ENCODE measurements at places on chromosomes 7 and 10.

- peak; percentile 12 for DNase-seq
Observed at GRCh38 chr7:5678295-5679047, 103.0 kb downstream of the RNF216 start.

DNA sequence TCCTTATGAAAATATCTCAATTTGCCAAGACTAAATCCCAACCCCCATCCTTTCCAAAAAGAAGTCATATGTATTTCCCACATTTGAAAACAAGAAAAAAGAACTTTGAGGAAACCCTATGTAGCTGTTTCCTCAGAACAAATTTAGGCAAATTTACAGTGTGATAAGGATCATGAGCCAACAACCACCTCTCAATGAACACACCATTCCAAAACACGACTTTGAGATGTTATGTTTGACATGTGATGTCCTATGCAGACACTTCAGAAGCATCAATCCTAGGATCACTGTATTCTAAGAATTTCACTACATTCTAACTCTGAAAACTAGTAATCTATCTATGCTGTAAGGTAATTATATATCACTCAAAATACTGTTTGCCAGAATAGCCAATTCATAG is 62.2 kb downstream of the NT5C2 start:
- no peak for DNase-seq

DNA sequence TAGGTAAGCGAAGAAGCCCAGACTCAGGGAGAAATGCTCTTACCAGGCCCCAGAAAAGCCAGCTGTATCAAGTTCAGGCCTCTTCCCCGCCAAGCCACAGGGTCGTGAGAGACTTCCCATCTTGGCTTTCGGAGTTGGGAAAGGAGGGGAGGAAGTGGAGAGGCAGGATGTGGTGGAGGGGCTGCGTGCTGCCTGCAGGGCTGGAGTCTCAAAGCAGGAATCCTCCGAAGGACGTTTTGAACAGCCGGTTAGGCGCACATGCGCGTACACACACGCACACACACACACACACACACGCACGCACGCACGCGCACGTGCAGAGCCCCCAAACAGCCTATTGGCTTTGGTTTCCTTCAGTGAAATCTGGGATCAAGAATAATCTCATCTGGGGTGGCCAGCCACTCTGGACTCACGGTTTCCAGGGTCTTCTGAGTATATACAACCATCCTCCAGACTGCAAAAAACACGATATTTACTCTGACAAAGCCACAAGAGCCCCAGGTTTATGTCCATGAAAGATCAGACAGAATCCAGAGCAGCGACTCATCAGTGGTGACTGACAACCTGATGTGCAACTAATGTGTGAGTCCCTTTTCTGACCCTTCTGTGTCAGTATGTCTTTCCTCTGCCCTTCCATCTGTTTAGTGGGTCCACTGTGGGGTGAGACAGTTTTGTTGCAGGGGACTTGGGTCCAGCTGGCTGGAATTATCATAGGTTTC is 115.0 kb upstream of the ZNF438 start:
- DNase-seq = peak; percentile 23

GRCh38 chr10:99330347-99330924 is 1.3 kb downstream of the CNNM1 start:
- DNase-seq = no peak

GRCh38 chr10:104340111-104340526 is 1.9 kb upstream of the ITPRIP start:
- no peak for DNase-seq

DNA sequence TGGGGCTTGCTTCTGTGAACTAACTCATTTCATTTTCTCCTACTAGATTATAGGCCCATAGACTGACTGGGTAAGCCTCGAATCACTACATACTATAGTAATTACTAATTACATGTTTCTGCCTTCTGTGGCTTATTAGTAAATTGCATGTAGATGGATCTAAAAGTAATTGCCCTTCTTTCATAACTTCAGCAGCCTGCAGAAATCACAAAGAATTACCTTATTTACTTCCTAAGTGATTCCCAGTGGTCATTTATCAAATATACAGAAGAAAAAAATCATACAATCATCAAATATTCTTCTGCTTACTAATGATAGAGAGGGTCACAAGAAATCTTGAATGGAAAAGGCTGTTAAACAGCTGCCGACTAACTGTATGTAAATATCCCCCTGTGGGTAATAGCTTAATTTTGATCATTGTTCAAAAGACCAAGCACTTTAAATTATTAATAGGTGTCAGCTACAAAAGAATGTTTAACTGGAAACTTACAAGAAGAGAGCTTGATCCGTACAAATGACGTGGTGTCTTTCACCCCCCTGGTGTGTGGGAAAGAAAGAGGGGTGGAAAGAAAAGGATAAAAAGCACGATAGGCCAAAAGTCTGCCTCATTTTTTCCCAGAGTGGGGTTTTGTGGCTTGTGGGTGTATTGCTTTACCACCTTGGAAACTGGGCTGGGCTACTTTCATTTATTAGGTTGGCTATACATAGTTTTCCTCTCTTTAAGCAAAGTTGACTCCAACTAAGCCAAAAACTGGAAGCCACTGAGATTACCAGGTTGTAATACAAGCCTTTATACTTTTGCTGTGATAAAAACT is 361.8 kb upstream of the ZMIZ1 start:
- DNase-seq = no peak

GRCh38 chr7:156196649-156197048 is 384.4 kb upstream of the SHH start:
- DNase-seq = no peak

DNA sequence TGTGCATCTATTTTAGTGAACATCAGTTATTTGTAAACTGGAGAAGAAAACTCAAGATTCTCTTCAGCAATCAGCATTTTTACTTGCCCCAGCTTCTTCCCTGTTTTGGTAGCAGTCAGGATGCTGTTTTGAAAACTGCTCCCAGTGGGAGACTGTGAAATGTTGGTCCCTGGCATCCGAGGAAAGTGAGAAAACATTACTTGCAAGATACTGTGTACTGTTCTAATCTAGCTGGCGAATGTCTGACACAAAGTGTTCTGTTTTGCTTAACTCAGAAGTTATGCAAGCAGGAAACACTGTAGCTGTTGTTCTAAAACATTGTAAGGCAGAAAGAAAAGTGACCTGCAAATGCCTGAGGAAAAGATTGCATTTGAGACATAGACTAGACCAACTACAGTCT is 171.8 kb upstream of the POM121L12 start:
- no peak for DNase-seq

GRCh38 chr10:121678631-121679174 is 80.5 kb upstream of the FGFR2 start:
- DNase-seq = no peak

DNA sequence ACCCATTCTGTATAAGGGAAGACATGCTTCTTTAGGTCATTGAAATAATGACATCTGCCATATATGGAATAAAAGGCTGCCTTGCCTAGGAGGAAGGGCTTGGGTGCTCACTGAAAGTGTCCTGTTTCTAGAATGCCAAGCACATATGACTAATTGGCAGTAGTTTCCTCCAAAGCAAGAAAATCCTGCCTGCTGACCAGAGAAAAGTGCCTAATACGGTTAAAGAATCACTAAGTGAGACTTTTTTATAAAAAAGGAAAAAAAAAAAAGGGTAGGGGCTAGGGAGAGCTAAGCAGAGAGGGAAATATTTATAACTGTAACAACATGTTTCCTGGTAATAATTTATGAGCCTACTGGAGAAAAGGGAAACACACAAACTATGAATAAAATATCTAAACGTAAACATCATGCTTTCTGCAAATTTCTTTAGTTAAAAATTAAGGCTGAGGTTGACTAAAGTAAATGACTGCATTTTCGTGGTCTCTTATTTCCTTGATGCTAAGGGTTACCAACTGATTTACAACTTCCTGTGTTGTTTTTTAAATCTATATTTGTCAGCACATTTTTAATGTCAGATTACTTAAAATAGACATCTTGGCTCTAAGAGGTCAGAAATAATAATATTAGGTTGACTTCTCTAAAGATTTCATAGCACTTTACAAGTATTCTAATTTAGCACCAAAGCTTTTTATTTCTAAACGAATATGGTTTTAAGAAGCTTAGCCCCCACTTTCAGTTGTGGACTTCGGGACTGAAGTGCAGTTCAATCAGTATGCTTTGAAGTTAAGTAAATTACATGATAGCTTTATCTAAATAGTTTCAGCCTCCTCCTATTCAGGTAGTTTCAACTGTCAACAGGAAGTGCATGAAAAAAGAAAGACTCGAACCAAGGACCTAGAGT is 89.6 kb downstream of the CABCOCO1 start:
- DNase-seq = no peak

DNA sequence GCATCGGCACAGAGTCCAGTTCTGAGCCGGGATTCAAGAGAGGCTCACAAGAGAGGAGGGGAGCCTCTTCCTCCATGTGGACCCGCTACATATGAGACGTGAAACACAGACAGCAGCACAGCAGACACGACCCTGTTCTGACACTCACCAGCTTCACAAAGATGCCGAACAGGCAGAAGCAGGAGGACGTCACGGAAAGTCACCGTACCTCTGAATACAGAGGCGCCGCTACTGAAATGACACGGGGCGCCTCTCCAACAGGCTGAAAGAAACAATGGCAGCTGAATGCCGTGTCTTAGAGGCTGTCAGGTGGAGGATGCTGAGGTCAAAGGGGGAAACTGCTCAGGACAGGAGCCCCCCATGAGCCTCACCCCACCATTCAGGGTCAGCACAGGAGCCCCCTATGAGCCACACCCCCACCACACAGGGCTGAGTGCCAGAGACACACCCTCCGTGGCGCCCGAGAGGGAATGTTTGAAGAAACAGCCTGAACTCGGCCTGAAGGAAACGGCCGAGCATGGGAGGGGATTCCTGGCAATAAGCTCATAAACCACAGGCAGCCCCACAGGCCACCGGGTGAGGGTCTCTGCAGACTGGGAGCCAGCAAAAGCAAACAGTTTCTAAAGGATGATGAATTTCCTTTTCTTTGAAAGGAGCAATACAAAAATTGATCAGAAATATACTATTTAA is 510.3 kb downstream of the PTPRN2 start:
- DNase-seq = no peak

DNA sequence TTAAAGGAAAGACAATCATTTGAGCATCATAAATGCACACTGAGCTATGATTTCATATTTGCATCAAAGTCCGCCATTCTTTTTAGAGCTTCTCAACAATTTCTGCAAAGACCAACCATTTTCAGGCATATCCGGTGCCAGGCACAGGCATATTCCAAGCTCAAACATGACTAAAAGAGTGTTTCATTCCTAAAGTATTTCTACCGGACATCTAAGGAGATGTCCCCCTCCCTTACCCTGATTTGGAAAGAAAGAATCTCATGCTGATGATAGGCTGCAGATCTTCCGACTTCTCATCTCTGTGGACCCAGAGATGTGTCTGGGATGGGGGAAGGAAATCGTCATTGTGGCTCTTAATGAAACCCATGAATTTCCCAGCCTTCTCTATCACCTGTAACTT is 600.5 kb upstream of the MGMT start:
- no peak for DNase-seq

DNA sequence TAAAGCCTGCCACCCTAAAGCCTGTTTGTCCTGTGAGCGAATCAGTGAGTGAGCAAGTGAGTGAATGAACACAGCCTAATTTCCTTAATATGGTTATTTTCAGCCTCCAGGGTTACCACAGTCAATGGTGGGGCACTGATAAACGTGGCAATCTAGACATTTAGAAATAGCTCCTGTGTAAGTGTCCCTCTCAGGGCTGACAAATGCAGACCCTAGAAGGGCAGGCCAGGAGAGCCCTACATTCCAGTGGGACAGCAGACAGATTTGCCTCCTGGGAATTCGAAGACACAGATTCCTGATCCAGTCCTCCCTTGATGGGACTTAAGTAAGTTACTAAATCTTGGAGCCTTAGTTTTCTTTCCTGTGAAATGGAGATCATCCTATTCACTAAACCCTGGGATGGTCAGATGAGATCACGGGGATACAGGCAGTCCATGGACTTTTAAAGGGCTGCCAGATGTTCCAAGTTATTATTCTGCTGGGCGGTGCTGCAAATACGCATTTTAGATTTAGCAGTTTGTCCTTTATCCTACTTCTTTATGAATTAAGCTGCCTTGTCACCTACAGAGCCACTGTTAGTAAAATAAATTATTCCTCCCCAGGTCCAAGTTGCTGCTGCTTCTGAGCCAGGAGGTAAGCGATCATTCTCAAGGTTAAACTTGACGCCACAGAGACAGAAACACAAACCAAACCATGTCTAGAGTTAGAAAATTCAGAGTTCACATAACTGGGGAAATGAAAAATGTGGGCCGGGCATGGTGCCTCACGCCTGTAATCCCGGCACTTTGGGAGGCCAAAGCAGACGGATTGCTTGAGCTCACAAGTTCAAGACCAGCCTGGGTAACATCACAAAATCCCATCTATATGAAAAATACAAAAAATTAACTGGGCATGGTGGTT is 54.8 kb upstream of the TM9SF3 start:
- no peak for DNase-seq

- no peak for DNase-seq
Observed at GRCh38 chr7:70132852-70133690, 534.8 kb downstream of the AUTS2 start.

GRCh38 chr7:79340212-79340611 is 113.3 kb downstream of the MAGI2 start:
- DNase-seq = no peak

DNA sequence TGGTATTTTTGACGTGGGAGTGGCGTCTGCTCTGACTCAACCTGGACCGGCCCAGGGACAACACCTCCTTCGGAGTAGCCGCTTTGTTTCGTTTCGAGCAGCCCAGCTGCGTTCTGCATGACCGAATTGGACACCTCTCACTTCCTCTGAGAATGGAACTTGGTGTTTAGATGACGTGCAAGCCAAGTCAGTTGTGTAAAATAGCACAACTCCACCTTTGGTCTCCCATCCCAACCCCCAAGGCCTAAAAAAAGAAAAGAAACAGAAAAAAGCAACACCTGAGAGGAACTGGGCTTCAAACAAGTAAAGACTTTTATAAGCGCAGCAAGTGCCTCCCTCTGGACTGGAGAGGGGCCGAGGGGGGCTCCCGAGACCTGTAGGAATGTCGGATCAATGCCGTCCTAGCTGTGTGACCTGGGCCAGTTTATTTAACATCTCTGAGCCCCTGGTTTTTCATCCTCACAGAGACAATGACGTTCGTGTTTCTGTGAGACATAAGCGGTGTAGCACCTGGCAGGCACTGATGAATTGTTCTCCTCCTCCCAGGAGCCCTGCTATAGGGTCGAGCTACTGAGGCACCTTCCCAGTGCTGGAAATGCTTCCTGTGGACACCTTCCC is 52.0 kb upstream of the SMNDC1 start:
- DNase-seq = no peak

DNA sequence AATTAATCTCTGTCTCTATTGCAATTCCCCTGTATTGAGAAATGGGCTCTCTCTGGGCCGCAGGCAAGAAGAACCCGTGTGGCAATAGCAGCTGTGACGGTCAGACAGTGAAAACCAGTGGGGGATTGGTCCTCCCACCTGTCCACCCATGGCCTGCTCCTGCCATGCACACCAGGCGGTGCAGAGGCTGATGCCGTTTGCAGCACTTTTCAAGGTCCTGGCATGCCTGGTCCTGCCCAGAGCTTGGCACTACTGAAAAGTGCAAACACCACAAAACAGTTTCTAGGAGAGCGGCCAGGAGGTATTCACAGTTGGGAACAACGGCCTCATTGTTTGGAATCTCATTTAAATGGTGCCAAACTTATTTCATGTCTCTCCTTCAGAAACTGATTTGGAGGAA is 41.5 kb downstream of the PSPH start:
- DNase-seq = no peak

Measured in GM23338 (cell line).